Stimulated activated CD8-positive, alpha-beta memory T cell treated with anti-CD3 and anti-CD28 coated beads, Interleukin-7, amount 100 ng/mL, for 4 hours (primary cell): ENCODE measurements at places on chromosomes 6 and 20.

DNA sequence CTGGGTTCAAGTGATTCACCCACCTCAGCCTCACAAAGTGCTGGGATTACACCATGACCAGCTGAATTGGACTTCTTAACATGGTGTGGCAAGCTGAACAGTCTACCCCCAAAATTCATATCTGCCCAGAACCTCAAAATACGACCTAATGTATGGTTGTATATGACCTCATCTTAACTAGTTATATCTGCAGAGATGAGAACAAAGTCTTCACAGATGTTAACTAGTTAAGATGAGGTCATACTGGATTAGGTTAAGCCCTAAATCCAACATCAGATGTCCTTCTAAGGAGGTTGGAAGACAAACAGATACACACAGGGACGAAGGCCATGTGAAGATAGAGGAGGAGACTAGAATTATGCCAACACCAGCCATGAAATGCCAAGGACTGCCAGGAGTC lies 102.5 kb downstream of the JPH2 start:
- no peak for DNase-seq

DNA sequence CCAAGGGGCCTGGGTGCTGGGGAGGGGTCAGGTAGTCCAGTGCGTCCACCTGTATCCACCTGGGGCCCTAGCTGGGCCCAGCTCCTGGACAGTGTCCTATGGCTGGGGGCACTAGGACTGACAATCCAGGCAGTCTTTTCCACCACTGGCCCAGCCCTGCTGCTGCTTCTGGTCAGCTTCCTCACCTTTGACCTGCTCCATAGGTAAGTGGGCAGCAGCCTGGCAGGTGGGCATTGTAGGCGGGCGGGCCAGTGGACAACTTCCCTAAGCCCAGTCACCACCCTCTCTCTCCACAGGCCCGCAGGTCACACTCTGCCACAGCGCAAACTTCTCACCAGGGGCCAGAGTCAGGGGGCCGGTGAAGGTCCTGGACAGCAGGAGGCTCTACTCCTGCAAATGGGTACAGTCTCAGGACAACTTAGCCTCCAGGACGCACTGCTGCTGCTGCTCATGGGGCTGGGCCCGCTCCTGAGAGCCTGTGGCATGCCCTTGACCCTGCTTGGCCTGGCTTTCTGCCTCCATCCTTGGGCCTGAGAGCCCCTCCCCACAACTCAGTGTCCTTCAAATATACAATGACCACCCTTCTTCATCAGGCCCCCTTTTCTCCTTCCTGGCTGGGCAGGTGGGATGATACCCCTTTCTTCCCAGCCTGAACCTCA lies 584 bp downstream of the C20orf141 start:
- no peak for DNase-seq

DNA sequence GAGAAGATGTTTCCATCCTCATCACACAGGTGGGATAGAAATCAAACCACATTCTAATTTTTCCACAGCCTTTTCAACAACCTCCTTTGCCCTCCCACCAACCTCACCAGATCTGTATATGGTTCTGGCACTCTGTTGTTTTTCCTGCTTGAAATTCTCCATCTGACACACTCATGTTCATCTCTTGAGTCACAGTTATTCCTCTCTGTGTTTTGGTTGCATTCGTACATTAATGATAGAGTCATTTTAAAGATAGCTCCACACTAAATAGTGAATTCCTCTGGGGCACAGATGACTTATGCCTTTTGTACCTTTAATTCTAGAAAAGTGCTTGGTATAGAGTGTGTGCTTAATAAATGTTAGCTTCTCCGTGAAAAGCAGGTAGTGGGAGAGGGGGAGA lies 1.4 kb upstream of the GCLC start:
- no peak for DNase-seq

DNA sequence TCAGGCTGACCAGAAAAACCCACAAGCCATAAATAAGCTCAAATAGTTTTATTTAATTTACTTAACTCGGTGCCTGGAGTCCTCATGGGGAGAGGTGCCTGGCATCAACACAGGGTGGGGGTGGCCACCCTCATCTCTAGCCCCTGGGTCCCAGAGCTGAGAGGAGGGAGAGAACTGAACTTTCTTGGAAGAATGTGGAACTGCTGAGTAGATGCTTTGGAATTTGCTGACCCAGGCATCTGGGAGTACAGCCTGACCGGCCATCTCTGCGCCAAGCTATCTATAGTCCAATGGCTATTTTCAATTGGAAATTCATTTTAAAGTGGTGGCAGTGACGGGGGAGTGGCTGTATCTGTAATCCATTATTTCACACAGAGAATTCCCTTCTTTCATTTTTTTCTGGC lies 104.8 kb downstream of the CDH26 start:
- no peak for DNase-seq

- DNase-seq, result no peak
Observed at GRCh38 chr6:6626187-6626586, 37.7 kb downstream of the LY86 start.

GRCh38 chr6:41043151-41043550 lies 884 bp downstream of the TSPO2 start:
- DNase-seq, result no peak

- DNase-seq, result no peak
Observed at GRCh38 chr6:35494161-35494563, 2.7 kb downstream of the TEAD3 start.

GRCh38 chr6:135972586-135972985 lies 121.1 kb downstream of the PDE7B start:
- no peak for DNase-seq

GRCh38 chr6:133583907-133584427 lies 304.9 kb upstream of the TCF21 start:
- DNase-seq, result no peak
